ENCODE measurements at places on chromosomes 2 and 18.

- no peak for DNase-seq
Observed at GRCh38 chr18:12031846-12032245, 50.5 kb downstream of the IMPA2 start.

DNA sequence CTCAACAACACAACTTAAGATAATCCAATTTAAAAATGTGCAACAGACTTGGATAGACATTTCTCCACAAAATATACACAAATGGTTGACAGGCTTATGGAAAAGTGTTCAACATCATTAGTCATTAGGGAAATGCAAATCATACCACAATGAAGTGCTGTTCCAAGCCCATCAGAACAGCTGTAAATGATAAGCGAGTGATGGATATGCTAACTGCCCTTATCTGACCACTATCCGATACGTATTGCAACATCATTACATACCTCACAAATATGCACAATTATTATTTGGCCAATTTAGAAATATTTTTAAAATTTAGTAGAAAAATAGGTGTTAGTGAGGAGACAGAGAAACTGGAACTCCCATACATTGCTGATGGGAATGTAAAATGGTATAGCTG lies 62.2 kb downstream of the PPP4R1 start:
- DNase-seq, result no peak

GRCh38 chr2:188677142-188677541 lies 297.0 kb upstream of the COL3A1 start:
- DNase-seq, result no peak

- DNase-seq, result no peak
Observed at GRCh38 chr2:99811544-99811943, 321.7 kb upstream of the REV1 start.

- DNase-seq, result no peak
Observed at GRCh38 chr2:138730497-138731030, 49.6 kb downstream of the NXPH2 start.

DNA sequence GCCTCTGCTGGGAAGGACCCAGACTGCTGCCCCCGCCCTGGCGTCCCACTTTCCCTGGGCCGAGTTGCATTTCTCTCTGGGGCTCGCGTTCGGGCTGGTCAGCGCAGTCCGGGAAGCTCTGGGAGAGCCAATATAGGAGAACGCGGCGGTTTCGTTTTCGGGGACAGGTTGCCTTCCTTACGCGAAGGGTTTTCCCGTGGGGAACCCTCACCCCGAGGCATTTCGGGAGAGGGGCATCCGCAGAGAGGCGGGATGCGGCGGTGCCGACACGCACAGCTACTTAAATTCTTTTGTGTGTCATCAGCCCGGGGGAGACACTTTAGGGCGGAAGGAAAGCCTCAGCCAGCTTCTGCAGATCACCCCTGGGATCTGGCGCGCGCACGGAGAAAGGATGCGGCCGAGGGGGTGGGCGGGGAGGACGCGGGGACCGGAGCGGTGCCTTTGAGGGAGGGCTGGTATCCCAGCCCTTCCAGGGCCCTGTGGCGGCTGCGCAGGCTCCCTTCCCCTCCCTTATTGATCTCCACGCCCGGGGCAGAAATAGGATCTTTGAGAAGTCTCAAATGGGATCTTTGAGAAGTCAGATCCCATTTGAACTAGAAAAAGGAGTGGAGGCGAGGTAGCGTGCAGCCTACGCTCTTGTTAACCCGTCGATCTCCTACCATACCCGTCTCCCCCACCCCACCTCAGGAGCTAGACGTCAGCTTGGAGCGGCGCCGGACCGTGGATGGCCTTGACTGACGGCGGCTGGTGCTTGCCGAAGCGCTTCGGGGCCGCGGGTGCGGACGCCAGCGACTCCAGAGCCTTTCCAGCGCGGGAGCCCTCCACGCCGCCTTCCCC lies 1.2 kb downstream of the GATA6 start:
- no peak for DNase-seq

DNA sequence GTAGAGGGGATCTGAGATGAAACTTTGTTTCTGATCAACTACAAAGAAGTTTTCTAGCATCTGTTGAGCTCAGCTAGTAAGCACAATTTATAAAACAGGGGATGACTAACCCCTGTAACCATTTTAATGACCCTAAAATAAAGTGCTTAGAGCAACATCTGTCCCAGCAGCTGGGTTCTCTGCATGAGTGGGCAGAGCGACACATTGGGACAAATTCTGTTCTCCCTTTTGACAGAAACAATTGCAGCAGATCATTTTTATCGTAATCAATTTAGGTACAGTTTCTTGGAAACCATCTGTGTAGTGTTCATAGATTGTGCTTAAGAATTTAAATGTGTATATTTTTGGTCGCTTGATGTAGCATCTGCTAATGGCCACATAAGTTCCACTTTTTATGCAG lies 678.0 kb downstream of the RNF144A start:
- no peak for DNase-seq

GRCh38 chr2:207744451-207744850 lies 25.3 kb downstream of the FZD5 start:
- no peak for DNase-seq

DNA sequence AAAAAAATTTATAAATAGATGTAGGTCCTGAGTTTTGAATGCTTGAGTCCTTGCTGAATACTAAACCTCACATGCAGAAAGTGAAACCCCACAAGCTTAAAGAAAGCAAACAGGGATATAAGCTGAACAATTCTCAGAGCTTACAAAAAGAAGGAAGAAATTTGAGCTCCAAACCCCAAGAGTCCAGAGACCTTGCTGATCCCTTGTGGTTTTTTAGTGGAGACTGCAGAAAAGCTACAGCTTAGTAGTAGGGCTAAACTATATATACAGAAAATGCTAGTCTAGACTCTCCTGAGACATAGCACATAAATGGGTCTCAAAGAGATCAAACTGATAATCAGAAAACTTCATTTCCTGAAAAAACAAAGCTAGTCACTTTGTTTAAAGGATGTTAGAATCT lies 1548.1 kb upstream of the ZEB2 start:
- DNase-seq, result no peak

- DNase-seq, result no peak
Observed at GRCh38 chr2:20421988-20422370, 24.9 kb upstream of the RHOB start.

- no peak for DNase-seq
Observed at GRCh38 chr18:23189099-23189498, 53.8 kb downstream of the CABLES1 start.

GRCh38 chr2:17680119-17680518 lies 73.5 kb downstream of the SMC6 start:
- no peak for DNase-seq

DNA sequence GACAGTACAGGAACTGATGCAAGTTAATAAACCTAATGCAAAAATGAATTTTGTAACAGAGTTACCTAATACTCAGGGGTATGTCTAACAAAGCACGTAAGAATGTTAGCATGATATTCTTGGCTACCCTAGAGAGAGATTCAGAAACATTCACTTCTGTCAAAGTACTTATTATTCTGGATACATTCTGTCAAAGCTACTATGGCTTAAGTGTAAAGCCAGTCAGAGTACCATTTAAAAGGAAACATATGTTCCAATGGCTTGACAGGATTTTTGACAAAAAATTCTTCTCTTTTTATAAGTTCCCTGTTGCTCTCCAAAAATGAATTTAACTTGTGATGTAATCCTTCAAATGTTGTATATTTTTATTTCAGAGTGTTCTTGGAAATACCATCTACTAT lies 85.5 kb downstream of the PIGN start:
- DNase-seq, result no peak

DNA sequence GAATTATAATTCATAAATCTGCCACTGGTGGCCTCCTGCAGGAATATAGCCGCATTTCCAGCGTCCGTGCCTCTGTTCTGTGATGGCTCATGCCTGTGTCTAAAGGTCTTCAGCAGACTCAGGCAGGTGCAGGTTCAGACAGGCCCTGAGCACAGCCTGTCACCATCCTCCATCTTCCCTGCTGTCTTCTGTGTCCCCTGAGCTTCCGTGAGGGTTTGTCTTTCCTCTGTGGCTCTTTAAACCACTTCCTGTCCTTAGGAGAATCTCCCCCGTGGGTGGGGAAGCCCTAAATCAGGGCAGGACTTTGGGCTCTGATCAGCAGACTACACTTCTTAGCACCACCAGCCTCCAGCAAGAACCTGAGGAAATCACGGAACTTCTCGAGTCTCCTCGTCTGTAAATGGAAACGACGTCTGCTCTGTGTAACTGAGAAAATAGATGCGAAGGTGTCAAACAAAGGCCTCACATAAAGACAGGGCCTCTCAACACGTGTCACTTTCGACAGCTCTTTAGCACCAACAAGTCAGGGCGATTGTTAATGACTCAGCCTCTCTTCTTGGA lies 24.1 kb upstream of the NFATC1 start:
- DNase-seq, result no peak

DNA sequence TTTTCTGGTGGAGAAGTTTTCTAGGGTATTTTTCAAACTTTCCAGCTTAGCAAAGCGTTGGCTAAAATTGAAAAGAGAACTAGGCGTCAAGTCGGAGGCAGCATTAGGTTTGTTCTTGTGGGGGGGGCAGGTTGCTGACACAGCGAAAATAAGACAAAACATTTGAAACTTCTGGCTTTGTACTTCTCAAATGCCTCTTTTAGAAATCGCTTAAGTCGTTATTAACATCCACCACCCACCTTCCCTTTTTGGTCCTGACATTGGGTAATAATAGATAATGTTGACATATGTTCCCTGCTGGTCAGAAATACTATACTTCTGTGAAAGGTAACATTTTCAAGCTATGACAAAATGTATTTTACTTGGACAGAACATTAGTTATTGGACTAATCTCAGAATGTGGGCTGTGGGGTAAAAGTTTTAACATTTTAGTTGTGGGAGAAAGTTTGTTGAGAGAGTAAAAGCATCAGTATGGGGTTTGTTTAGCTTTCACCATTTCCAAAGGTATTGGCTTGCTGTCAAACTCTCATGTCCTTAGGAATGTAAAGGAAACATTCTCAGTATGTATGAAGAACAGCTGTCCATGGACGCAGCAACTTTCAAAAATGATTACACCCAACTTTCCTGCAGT lies 88.1 kb upstream of the ZEB2 start:
- DNase-seq, result no peak

DNA sequence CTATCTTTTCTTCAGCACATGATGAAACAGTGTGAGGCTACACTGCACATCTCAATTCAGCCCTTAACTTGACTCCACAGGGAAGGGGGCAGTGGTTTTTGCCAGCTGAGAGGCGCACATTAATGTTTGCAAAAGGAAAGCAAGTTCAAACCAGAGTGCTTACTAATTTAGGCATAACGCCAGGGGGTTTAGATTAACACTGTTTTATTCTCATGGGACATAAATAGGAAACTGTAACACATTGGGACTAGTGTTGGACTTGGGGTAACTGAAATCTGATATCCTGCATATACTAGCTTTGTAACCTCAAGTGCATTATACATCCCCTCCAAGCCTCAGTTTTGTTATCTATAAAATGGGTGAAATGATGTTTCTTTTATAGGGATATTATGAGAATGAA lies 821.2 kb upstream of the ID2 start:
- no peak for DNase-seq

GRCh38 chr2:197028230-197028629 lies 101.7 kb upstream of the PGAP1 start:
- no peak for DNase-seq

GRCh38 chr2:27809761-27810241 lies 38.3 kb downstream of the MRPL33 start:
- DNase-seq, result no peak

DNA sequence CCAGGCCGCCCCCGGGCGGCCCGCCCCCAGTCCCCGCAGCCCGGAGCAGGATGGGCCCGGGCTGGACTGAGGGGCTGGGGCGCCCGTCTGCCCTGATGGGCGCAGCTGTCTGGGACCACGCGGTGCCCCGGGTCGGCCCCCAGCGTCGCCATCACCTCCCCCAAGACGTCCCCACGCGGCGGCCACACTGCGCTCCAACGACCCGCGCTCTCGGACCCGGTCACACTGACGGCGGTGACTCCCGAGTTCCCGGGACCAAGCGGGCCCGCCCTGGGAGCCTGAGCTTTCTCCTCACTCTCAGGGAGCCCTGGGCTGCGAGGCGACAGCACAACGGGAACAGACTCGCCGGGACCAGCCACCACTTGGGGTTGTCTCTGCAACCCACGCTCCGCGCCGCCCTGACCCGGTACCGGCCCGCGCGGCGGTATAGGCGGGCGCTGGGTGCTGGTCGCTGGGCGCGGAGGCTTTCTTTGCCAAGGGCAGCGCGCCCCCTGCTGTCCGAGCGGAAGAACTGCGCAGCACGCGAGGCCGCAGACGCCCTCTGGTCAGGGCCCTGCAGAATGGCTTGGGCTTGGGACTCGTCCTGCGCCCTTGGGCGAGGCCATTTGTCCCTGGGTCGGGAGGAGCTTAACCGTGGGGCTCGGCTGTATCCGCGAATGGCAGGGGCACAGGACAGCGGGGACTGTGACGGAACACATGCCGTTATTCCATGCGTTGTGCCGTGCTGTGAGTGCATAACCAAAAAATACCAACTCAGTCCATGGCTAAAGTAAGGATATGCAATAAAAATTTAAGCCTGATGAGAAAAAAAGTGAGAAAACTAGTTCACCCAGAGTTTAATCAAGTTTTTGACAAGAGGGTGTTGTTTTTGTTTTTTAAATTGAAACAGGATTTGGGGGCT lies 54.8 kb upstream of the ANKRD62 start:
- DNase-seq, result peak; percentile 34

DNA sequence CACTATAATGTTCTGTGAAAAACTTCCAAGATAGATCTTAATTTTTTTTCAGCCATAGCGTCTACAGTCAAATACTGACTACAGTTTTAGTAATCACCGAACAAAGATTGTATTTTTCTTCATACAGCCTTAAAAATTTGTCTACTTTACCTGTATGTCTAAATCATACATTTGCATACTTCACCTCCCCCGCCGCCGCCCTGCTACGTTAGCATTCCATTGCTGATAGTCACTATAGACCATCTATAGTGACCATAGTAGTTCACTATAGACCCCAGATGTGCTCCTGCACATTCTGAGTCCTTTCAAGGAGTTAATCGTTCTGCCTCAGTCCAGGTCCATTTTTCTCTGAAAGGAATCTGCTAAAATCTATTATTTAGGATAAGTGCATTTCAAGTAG lies 325.0 kb downstream of the CCDC178 start:
- no peak for DNase-seq

DNA sequence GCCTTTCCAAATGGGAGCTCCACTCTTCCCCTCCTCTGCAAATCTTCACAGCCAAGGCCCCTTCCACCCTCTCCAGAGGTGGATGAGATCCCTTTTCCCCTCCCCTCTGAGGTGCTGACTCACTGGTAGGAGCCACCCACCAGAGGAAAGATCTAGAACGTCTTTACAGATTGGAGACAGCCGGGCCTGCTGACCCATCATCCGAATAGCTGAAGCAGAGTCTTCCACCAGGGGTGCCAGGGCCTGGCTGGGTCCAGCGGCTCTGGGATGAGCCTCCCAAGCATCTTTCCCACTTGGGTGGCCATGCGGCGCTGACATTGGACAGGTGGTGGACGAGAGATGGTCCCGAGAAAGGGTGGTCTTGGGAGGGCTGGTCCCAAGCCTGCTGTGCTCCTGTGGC lies 9.0 kb downstream of the ERFE start:
- DNase-seq, result no peak

DNA sequence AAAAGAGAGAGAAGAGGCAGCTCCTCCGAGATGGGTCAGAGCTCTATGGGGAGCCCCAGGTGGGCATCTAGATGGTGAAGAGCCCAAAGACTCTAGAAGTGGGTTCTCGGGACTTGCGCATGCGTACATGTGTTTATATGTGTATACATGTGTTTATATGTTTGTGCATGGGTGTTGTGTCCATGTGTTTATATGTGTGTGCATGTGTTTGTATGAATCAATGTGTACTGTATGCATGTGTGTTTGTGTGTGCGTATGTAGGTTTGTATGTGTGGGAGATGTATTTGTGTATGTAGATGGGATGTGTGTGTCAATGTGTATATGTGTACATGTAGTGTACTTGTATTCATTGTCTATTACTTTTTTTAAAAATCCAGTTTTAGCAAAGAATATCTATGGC lies 25.6 kb downstream of the DNPEP start:
- no peak for DNase-seq

Measured in KG1 (cell line).